ENCODE measurements at places on chromosomes 12 and 14.

GRCh38 chr12:107320033-107320928, 226.9 kb upstream of the CRY1 start:
- peak; percentile 63 for DNase-seq

DNA sequence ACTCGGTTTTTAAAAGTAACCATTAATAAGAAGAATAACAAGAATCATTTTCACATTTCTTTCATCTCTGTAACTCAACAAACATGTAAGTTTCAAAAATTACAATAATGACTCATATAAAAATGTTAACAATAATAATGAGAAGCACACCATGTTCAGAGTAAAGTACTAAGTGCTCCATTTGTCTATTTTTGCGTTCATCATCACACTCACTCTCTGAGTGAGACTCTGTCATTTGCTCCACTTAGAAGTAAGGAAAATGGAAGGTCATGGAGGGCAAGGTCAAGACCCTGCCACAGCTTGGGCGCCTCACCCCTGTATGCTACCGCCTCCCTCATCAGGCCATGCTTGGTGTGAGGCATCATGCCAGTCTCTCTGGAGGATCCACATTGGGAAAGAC, 129.9 kb downstream of the TMEM30B start:
- no peak for DNase-seq

- DNase-seq: peak; percentile 6
Observed at GRCh38 chr14:104436741-104437701, 142.5 kb upstream of the C14orf180 start.

- no peak for DNase-seq
Observed at GRCh38 chr12:112828541-112828940, 37.0 kb downstream of the RPH3A start.

GRCh38 chr12:94641283-94641682, 9.1 kb downstream of the TMCC3 start:
- no peak for DNase-seq

DNA sequence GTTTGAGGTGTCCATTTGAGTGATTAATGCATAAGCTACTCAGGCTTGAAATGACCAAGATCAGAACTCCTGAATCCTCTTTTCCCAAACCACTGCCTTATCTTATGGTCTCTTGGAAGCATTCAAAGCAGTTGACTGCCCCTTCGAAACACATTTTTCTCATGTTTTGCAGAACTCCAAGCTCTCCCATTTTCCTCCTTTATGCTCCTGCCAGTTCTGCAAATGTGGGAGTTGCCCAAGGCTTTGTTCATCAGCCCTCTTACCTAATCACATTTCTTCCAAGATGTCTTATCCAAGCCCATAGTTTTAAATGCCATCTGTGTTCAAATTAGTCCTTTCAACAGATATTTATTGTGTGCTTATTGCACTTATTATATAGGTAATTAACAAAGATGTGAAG, 1.8 kb upstream of the DNAAF2 start:
- DNase-seq: no peak

GRCh38 chr14:95488376-95489213, 27.9 kb downstream of the SYNE3 start:
- DNase-seq: peak; percentile 46

All from AG08396 (cell line).